NCI-H2081 treated with DMSO at 0.1 percent for 48 hours (cell line): ENCODE measurements at places on chromosomes 11 and 22.

- DNase-seq, result peak; percentile 5
These were observed 27.5 kb downstream of the DHCR7 start for GRCh38 chr11:71420455-71421241.

DNA sequence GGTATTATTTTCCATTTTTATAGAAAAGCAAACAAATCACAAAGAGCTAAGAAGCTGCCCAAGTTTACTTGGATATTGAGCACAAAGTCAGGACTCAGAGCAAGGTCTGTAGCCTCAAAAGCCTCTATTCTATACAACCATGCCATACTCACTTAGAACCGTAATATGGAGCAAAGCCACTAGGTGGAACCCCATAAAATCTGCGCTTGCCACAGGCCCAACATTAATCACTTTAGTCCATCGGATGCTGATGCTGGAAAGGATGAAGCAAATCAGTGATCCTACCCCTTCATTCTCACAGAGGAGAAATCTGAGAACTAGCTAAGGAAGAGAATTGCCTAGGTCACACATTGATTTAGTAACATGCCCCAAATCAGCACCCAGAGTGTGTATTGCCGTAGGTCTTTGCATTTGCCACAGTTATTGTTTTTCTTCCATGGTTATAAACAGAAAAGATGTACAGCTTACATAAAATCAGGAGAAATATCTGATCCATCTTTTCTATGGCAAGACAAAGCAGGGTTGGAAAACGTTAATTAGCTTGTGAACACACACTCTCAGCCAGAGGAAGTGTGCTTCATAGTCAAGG lies 56.7 kb upstream of the RAB38 start:
- no peak for DNase-seq

DNA sequence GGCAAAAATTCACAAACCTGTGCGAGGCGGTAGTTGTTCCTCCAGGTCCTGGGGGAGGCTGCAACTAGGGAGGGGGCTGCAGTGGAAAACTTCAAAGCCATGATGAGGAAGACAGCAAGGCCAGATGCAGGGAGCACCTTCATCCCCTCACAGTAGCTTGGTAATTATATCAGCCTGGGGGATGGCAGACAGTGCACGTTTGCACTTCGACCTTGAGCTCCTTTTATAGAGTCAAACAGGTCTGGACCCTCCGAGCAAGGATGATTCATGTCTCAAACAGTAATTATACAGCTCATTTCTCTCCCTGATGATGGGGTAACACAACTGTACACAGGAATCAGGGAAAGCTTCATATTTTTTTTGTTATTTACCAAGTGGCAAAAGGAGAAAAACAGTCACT lies at the start of gene MMP20:
Gene MMP20, minus strand, starts transcription at position 156 of the 400 bp plus-strand sequence. Its CDS starts 13 bp downstream, at position 143.
- no peak for DNase-seq

- DNase-seq, result no peak
These were observed 2.8 kb downstream of the MAP3K11 start for GRCh38 chr11:65611028-65611757.

DNA sequence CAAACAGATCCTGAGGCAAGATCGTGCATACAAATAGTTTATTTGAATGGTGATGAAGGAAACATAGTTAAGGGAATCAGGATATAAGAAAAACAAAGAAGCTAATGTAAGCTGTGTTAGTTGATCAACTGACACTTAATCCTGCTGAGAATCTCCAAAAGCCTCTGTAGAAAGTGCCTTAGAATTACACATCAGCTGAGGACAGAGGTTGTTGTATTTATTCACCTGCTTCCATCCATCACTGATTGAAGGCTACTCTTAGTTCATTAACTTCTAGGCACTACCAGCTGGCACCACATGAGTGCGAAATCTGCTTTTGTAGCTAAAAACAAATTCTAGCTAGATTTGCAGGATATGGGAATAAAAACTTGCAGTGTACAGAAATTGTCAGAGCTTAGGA lies 1082.0 kb upstream of the CNTN5 start:
- no peak for DNase-seq

DNA sequence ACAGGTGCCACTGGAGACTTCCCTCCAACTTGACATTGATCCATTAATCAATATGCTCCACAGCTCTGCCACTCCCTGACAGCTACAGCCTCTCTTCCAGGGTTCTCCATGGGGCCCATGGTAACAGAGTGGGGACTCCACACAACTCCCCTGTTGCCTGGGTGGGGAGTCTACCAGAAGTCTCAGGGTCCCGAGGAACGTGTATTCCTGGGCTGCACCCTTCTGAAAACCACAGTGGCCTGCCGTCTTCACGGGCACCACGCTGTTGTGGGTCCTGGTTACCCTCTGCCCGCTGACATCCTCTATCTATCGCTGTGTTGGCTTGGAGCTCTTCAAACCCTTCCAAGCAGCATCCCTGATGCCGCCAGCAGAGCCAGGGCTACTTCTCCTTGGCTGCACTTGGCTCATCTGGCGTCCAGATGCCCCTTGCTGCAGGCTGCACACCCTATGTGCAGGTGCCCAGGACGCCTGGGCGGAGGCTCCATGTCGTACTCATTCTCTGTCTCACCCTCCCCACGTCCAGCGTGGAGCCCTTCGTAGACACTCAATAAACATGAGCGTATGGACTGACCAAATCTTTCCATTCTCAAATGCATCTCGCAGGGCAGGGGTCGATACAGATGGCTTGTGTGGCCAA lies 1341.8 kb downstream of the TBC1D22A start:
- no peak for DNase-seq
